ENCODE measurements at places on chromosomes 16 and 17.

- DNase-seq, result no peak
These were observed at the start of gene FBXL16 for GRCh38 chr16:705431-706188. FBXL16 (minus strand) TSS chr16:705801; CDS start chr16:697405, 8,396 bp downstream.

DNA sequence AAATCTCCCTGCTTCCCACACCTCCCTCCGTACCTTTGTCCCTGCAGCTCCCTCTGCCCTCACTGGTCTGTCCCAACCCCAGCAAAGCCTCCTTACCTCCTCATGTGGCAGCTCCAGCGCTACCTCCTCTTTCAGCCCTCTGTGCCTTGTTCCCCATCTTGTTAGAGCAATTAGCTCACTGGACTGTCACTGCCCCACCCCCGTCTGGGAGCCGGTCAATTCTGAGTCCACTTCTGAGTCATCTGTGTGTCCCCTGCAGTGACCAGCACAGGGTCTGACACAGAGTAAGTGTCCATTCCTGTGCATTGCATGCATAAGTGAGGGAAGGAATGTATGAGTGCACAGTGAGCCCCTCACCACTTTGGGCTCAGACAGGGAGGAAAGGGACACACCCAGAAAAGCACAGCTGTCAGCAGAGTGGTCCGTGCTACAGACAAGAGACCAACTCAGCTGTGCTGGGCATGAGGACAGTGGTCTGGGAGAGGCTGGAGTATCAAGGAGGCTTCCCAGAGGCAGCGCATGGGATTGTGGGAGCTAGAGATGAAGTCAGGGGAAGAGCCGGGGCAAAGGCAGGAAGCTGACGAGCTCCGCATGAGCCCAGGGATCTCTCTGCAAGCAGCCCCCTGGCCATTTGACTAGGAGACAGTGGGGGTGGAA is 45.9 kb downstream of the PITPNM3 start:
- no peak for DNase-seq

GRCh38 chr16:50173316-50173715 is 20.2 kb downstream of the TENT4B start:
- DNase-seq, result no peak

DNA sequence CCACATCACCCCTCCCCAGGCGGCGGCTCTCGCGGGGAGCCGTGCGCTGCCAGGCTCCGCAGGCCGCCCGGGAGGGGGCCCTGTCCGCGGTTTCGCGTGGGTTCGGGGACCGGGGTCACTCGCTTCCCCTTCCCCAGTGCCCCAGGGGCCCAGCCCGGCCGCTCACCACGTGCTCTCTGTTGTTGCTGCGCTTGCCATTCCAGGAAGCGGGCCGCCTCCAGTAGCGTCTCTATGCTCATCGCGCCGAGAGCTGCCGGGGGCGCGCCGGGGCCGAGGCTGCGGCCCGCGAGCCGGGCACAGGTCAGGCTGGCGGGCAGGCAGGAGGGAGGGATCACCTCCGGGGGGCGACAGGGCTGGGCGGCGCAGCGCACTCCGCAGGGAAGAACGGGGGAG is 390 bp downstream of the MNT start:
- no peak for DNase-seq

GRCh38 chr16:57061084-57061905 is 31.1 kb upstream of the CPNE2 start:
- no peak for DNase-seq

DNA sequence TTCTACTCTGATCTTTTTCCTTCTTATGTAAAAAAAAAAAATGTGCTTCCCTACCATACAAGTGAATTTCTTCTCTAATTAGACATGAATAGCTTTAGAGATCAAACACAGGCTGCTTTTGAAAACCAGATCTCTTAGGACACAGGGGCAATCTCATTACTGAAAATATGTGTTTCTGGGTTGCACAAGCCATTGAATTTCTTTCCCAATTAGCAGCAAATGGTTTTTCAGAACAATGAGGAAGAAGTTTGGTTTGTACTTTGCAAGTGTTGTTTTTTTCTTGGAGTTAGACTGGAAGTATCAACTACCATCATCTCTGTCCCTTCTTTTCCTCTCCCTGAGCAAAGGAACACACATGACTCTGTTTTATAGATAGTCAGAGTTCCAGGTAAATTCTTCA is 5.6 kb upstream of the ANKS4B start:
- DNase-seq, result no peak

- no peak for DNase-seq
These were observed 246.9 kb upstream of the KCNJ16 start for GRCh38 chr17:69828087-69828486.

DNA sequence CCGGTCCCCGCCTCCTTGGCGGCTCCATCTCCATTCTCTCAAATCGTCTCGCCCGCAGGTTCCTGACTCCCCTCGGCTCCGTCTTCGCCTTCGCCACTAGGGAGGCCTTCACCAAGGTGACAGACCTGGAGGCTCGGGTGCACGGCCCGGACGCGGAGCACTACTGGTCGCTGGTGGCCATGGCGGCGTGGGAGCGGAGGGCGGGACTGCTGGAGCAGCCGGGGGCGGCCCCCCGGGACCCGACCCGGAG is 862 bp downstream of the GLTPD2 start:
- no peak for DNase-seq

GRCh38 chr17:55190748-55191147 is 74.0 kb upstream of the HLF start:
- no peak for DNase-seq

- DNase-seq, result no peak
These were observed 135.6 kb upstream of the COX10 start for GRCh38 chr17:13933441-13934276.

DNA sequence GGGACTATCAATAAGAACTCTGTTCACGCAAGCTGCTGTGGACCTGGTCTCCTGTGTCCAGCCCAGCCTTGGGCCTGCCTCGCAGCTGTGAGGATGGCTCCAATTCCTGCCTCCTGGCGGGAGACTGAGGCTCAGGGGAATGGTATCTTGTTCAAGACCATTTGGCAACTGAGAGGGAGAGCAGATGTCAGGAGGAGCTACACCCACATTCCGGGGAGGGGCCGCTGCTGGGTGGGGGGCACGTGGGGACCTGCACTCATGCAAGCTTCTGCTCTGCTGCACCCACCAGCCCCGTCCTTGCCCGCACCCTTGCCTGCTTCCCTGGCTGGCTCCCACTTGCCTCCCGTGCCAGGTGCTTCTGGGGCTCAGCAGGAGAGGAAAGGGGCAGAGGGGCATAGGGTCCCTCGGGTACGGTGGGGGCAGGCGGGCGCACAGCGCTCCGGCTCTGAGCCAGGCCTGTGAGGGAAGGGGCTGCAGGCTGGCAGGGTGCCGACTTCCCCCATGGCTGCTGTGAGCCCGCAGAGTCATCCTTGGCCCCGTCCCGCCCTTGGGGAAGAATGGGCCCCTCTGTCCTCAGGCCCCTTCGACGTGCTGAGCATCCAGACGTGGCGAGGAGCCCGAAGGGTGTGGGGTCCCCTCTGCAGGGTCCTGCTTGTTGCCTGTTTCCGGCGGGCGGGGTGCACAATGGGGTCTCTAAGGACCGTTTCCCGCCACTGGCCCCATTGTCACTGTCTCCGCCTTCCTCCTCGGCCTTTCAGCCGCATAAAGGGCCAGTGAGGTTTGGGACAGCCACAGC is 2.7 kb downstream of the METRN start:
- DNase-seq, result no peak

- DNase-seq, result no peak
These were observed 27.5 kb downstream of the CEP131 start for GRCh38 chr17:81194941-81195901.

DNA sequence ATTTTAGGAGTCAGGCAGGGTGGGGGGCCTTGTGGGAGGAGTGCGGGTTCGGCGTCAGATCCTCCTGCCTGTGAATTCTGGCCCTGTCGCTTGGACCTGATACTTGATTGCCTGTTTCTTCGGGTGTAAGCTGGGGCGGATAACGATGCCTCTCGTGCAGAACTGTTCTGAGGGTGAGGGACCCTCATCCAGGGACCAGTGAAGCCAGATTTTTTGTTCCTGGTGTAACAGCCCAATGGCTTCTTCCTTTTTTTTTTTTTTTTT is 1.3 kb downstream of the TBCD start:
- no peak for DNase-seq

- DNase-seq, result no peak
These were observed 23.3 kb downstream of the CEP295NL start for GRCh38 chr17:78879635-78880186.

GRCh38 chr17:81870981-81871386 is at the start of gene ARHGDIA:
ARHGDIA (minus strand) TSS chr17:81871337; CDS start chr17:81869930, 1,407 bp downstream.
- DNase-seq, result no peak

DNA sequence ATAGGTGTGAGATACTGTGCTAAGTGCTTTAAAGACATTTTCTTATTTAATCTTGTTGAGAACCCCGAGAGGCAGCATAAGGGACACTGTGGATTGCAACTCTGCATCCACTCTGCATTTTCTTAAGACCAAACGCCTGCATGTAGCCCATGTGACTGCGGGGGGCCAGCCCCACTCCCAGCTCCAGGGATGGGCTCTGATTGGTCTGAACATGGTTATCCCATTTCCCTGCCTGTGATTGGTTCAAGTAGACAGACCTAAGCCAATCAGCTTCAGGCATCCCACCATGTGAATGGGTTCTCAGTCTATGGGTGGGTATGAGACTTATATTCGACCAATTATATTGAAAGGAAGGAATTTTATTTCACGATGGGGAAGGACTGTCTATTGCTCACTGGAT is 33.2 kb upstream of the USP7 start:
- no peak for DNase-seq

- DNase-seq, result no peak
These were observed 9.4 kb upstream of the MAP2K6 start for GRCh38 chr17:69405096-69405495.

DNA sequence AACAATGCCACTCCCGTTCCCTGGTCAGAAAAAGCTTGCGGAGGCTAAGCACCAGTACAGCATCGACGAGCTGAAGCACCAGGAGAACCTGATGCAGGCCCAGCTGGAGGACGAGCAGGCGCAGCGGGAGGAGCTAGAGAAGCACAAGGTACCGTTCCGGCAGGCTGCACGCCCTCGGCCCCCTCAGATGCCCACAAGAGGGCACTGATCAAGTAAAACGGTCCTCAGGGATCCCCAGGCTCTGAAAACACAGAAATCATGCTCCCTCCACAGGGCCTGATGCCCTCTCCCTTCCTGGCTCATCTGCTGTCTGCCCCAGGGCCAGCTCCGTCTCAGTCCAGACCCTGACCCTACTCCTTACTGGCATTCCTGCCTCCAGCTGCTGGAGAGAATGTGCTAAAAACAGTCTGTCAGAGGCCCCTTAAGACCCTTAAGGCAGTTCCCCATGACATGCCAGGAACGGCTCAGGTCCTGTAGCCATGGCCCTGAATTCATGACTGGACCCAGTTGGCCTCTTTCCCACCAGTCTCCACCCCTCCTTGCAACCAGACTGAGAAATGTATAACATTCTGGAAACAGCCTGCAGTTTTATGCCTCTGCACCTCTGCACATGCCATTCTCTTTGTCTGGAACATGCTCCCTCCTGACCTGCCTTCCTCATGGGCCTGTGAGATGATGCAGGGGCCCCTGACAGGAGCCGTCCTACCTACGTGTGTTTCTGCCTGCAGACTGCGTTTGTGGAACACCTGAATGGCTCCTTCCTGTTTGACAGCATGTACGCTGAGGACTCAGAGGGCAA is 21.8 kb downstream of the DRC3 start:
- DNase-seq, result peak; percentile 31

DNA sequence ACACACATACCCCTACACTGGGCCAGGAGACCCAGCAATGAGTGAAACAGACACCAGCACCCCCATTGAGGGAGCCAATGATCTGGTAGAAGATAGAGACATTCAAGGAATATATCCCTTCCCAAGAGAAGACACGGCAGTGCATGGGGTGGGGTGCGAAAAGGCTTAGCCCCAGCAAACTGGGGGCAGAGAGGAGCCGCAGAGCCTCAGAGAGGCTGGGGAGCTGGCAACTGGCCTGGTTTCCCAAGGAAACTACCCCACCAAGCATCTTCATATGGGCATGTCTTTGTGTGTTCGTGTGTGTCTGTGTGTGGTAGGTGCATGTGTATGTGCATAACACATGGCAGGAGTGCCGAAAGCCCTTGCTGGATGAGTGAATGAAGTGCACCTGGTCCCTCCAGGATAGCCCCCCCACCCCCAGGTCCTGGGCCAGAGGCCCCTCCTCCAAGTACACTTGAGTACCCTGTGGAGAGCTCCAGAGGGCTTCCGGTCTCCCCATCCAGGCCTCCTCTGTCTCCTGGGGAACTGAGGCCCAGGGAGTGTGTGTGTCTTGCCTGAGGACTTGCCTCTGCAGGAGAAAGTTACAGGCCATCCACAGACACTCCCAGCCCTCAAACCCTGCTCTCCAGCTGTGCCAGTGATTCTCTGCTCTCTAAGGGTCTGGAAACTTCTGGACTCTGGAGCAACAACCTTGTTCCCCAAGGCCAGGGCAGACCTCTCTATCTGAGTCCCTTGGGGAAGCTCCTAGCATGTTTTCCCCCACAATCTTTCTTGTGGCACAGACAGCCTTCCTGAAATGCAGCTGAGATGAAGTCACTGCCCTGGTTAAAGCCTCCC is 15.9 kb downstream of the TBX2 start:
- no peak for DNase-seq

DNA sequence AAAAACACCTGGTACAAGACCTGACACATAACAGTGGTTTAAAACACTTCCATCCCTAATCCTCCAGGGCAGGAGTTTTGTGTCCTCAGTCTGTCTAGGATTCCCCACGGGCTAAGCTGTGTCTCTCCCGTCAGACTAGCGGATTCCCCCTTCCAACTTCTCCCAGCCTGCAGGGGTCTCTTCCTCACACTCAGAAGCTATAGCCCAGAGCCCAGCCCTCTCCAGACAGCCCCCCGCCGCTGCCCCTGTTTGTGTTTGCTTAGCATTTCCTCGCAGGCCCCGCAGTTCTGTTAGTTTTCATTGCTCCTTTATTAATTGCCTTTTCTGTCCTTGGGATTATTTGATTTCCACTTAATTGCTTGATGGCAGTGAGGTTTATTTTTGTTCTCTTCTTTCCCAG is 91.2 kb downstream of the TMEM132E start:
- no peak for DNase-seq

GRCh38 chr17:13885953-13886889 is 183.1 kb upstream of the COX10 start:
- no peak for DNase-seq

- DNase-seq, result no peak
These were observed 14.8 kb downstream of the CPD start for GRCh38 chr17:30393491-30393890.

GRCh38 chr17:79337053-79337452 is 262.4 kb downstream of the ENGASE start:
- no peak for DNase-seq

DNA sequence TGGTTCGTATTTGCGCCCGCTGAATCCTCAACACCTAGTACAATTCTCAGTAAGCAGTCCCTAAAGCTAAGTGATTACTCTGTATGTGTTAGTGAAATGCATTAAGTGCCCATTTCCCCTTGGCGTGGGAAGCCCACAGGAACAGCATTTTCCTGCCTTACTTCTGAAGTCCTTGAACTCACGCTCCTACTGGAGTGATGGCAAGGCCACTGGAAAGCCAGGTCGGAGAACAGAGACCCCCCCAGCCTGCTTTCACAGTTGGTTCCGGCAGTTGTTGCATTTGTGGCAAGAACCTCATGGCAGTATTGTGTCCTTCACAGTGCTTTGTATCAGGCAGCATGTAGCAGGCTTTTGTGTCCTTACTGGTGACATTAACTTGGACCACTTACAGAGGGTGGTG is 340.7 kb downstream of the CDH13 start:
- no peak for DNase-seq

- DNase-seq, result no peak
These were observed 55.2 kb downstream of the CRISPLD2 start for GRCh38 chr16:84874983-84875382.

Data from dorsolateral prefrontal cortex (tissue), 122 donors.